Stimulated activated CD8-positive, alpha-beta memory T cell treated with anti-CD3 and anti-CD28 coated beads, Interleukin-4, amount 100 ng/mL, for 48 hours (primary cell): ENCODE measurements at places on chromosomes 13 and 19.

DNA sequence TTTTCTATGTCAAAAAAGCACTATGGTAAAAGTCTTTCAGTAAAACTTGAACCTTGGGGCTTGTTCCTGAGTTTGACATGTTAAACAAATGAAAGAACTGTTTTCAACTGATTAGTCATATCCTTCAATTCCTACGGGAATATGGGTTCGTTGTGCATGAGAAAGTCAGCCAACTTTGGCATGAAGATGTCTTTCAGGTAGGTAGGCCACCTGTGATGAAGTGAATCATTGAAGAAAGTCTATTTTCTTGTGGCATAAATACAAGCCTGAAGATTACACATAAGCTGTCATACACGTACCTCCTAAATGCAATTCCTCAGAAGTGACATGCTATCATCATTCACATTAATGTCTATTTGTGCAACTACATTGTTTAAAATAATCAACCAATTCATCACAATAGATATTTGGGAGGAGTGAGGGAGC, 513.0 kb downstream of the IRS2 start:
- no peak for DNase-seq

GRCh38 chr19:9485140-9485539, 13.3 kb downstream of the ZNF560 start:
- DNase-seq = no peak

DNA sequence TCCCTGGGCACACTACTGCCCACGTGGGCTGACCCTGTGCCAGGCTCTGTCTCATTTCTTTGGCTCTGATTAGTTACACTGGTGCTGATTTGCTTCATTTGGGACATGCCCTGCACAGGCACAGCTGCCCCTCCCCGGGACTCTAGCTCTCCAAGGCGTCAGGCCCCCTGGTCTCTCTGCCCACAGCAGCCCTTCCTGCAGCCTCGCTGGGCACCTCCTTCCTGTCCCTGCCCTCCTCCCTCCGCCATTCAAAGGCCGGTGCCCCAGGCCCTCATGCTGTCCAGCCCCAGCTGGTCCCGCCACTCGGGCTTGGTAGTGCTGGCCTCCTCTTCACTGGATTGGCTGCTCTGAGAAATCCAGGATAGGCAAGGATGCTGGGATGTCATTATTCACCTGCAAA, 73.1 kb downstream of the ERICH6B start:
- DNase-seq = no peak

DNA sequence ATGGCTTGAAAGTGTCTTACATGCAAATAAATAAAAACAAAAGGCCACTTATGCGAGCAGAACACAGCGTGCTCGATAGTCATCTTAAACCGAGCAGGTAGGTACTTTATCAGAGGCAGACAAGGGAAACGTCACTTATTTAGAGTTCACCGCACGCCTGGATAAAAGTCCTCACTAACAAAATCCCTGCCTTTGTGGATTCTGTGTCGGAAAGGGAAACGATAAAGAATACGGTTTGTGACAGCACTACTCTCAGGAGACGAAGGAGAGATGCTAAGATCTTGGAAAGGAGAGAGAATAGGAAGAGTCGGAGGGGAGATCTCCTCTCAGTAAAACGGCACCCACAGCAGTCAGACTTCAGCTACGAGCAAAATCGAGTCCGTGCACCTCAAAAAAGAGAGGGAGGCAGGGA, 581 bp downstream of the RCBTB1 start:
- no peak for DNase-seq

DNA sequence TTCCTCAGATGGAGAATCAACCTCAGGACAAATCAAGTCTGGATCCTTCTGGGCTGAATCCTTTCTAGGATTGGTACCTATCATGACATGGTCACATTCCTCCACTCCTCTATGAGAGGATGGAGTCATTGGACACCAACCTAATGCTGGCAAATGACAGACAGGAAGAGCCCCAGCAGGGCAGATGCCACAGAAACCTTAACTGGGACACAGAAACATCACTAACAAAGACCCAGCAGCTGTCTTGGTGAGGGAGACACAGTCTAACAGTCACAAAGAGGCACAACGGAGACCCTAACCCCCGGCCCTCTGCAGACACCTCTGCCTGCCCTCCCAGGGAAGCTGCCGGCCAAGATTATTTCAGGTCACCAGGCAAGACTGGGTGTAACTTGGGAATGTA, 2.1 kb downstream of the ANKRD27 start:
- no peak for DNase-seq

DNA sequence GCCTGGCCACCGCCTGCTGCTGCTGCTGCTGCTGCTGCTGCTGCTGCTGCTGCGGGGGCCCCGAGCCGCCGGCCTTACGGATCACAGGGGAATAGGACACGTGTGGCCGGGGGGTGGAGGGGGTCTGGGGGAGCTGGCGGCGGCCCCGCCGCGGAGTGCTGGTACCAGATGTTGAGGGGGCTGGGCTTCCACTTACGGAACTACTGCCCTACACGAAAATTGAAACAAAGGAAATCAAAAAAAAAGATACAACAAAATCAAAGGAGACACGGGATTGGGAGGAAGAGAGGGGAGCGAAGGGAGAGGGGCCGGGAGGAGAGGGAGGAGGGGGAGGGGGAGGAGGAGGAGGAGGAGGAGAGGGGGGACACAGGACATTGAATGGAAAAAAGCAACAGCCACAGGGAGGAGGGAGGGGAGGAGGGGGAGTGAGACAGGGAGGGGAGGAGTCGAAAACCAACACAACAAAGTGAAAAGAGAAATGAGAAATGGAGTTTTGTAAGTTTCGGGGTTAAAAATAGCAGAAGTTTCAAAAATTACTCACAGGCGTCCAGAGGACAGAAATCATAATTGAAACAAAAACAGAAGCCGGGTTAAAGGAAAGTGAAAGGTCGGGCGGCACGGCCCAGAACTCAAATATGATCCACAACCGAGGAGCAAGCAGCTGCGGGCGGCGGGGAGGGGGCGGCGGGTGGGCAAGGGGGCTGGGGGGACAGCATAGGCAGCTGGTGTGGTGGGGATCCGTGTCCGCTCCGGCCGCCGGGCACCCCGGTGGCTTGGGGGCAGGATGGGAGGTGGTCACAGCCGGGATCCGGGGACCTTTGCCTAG, 57.8 kb downstream of the IER2 start:
- peak; percentile 70 for DNase-seq

GRCh38 chr13:102033857-102034331, 368.0 kb downstream of the FGF14 start:
- DNase-seq = no peak

GRCh38 chr13:30753030-30753616, 17.8 kb downstream of the ALOX5AP start:
- no peak for DNase-seq

GRCh38 chr13:63680704-63681103, 2265.1 kb upstream of the PCDH20 start:
- no peak for DNase-seq

GRCh38 chr13:42071672-42072419, 23.4 kb downstream of the DGKH start:
- no peak for DNase-seq
